ENCODE measurements at places on chromosomes 6 and 20.
A peak's percentile ranks its signal among the peaks of the same experiment; 100 is the strongest.

- DNase-seq = no peak
Observed at GRCh38 chr20:34541264-34541901, 17.1 kb upstream of the MAP1LC3A start.

DNA sequence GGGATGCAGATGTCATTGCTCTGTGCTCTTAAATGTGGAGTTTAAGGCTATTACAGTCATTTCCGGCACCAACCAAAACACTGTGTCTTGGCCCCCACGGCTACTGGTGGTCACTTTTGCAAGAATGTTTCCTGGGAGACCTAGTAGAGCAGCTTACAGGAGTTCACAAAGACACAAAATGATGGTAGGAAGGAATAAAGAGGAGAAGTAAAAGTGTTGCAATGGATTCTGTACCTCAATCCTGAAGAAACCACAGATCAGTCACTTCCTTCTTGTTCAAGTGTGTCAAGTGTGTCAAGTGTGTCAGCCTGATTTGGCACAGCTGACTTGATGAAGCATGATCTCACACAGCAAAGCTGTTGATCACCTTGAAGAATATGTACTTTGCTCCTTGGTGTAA lies 344.0 kb downstream of the PLCB1 start:
- DNase-seq = no peak

DNA sequence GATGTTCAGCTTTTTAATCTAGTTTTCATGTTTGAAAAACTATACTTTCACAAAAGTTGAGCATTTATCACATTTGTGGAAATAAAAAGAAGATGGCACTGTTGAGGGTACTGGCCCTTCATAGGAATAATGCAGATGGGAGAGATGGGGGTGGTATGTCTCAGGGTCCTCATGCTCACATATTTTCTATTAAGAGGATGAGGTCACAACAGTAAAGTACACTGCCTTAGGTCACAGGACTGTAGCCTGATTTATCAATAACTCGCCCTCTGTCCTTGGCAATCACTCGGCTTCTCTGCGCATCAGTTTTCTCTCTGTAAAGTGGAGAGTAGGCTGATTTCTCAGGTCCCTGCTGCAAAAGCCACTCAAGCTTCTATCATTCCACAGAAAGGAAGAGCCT lies 55.9 kb downstream of the PPP1R3G start:
- DNase-seq = peak; percentile 4

GRCh38 chr6:52341561-52342260 lies 20.2 kb upstream of the PAQR8 start:
- DNase-seq = no peak

DNA sequence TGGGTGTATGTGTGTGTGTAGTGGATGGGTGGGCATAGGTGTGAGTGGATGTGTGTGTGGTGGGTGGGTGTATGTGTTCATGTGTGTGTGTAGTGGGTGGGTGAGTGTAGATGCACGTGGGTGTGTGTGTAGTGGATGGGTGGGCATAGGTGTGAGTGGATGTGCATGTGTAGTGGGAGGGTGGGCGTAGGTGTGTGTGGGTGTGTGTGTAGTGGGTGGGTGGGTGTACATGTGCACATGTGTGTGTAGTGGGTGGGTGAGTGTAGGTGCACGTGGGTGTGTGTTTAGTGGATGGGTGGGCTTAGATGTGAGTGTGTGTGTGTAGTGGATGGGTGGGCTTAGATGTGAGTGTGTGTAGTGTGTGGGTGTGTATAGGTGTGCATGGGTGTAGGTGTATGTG lies 104.4 kb downstream of the MYLK4 start:
- no peak for DNase-seq

DNA sequence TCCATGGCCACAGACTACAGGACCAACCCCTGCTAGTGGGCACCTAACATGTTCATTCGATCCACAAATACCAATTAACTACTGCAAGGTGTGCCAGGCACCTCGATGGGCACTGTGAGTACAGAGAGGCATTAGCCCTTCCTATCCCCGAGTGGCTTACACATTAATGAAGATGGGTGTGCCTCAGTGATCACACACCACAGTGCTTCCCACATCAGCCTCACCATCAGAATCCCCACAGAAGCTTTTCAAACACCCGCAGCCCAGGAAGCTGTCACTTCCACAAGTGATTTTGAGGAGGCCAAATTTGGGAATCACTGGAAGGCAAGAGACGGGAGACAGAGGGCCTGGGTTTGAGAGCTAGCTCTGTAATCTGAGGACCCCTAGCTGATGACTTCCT lies 23.7 kb downstream of the EZR start:
- no peak for DNase-seq

GRCh38 chr20:58898629-58899408 lies 46.3 kb downstream of the GNAS start:
- DNase-seq = no peak

DNA sequence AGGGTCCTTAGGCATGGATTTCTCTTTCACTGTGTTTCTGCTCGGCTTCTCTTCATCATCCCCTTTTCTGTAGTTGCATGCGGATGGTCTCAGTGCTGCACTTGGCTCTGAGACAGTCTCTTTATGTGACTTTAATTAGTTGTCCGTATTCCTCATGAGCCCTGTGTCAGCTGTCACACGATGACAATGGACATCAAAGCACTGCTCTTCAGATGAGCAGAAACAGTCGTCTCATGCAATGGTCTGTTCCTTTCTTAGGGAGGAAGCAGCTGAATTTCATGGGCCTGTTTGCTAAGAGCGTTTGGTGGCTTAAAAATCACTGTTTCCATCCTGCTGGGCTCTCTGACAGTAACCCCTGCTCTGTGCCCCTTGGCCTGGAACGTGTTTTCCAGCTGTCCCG lies 64.9 kb downstream of the SYTL3 start:
- no peak for DNase-seq

DNA sequence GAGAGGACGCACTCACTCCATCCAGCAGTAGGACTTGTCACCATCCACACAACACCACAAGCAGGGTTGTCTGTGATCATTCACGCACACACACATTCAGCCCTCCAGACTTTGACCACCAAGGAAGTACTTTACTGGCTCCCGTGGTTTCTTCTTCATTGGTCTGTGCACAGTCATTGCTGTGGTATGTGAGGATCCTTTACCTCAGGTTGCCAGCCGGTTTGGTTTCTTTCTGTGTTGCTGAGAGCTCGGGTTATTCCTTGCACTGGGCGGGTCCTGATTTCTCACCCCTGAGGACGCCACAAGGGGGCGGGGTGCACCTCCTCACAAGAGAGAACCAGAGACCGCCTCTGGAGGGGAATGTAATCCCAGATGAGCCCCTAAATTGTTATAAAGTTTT lies 11.2 kb downstream of the SLC35A1 start:
- peak; percentile 94 for DNase-seq

GRCh38 chr20:62875419-62876361 lies 14.1 kb upstream of the TCFL5 start:
- peak; percentile 11 for DNase-seq

- DNase-seq = no peak
Observed at GRCh38 chr20:37231947-37232630, 29.5 kb downstream of the GHRH start.

GRCh38 chr20:43751167-43752050 lies 24.6 kb upstream of the GTSF1L start:
- DNase-seq = no peak

DNA sequence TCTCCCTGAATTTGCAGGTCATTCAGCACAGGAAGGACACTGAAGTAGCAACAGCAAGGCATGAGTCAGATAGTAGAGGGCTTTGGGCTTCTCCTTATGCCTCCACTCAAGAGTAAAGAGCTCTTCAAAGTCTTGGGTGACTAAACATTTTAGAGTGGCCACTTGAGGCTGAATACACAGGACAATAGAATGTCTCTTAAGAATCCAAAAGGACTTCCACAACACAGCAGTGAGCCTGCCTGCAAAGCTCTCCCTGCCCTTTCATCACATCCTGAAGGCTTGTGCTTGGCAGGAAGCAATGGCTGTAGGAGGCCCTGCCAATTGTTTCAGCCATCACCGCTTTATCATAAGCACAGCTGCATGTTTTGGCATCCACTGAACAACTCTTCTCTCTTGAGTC lies 36.8 kb downstream of the FOXQ1 start:
- DNase-seq = no peak

DNA sequence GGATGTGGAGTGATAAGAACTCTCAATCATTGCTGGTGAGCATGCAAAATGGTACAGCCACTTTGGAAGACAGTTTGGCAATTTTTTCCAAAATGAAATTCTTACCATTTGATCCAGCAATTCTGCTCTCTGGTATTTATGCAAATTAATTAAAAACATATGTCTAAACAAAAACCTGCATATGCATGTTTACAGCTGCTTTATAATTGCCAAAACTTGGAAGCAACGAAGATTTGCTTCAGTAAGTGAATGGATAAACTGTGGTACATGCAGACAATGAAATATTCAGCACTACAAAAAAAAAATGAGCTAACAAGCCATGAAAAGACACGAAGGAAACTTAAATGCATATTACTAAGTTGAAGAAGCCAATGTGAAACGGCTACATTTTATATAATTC lies 55.5 kb upstream of the SMLR1 start:
- DNase-seq = no peak

DNA sequence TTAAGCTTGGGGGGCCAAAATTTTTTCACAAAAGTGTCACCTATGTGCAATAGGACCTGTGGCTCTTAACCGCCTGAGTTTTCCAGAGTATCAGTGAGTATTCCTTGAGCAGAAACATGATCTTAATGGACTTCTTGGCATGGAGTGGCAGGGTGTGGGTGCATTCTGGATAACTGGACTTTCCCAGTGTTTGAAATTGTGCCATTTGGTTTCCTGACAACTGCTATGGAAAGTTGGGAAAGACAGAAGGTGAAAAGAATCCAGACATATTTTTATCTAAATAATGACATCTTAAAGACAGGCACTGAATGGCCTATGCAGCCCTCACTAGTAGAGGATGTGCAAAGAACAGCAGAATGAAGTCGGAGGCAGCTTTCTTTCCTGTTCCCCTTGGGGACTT lies 34.3 kb upstream of the ADTRP start:
- DNase-seq = no peak

GRCh38 chr6:25793970-25794369 lies 37.9 kb downstream of the SLC17A1 start:
- DNase-seq = no peak

GRCh38 chr6:39707962-39708683 lies 17.1 kb downstream of the KIF6 start:
- DNase-seq = no peak

- DNase-seq = no peak
Observed at GRCh38 chr6:134029495-134030455, 22.6 kb downstream of the SLC2A12 start.

DNA sequence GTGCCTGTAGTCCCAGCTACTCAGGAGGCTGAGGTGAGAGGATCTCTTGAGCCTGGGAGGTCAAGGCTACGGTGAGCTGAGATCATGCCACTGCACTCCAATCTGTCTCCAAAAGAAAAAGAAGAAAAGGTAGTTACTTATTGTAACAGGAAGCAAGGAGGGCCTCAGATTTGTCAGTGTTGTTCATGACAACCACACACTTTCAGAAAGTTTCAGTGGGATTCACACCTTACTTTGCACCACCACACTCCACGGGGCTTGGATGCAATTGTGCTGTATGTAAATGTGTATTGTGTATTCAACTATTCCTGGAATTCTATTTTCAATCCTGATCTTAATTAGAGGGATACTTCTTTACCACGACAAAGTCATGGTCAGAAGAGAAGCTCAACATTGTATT lies 142.6 kb downstream of the ELOVL4 start:
- DNase-seq = no peak

DNA sequence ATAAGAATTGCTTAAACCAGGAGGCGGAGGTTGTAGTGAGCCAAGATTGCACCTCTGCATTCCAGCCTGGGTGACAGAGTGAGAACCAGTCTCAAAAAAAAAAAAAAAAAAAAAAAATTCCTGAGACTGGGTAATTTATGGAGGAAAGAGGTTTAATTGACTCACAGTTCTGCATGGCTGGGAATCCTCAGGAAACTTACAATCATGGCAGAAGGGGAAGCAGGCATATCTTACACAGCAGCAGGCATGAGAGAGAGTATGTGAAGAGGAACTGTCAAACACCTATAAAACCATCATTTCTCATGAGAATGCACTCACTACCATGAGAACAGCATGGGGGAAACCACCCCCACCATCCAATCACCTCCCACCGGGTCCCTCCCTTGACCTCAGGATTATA lies 1.8 kb upstream of the FKBP1A start:
- no peak for DNase-seq

DNA sequence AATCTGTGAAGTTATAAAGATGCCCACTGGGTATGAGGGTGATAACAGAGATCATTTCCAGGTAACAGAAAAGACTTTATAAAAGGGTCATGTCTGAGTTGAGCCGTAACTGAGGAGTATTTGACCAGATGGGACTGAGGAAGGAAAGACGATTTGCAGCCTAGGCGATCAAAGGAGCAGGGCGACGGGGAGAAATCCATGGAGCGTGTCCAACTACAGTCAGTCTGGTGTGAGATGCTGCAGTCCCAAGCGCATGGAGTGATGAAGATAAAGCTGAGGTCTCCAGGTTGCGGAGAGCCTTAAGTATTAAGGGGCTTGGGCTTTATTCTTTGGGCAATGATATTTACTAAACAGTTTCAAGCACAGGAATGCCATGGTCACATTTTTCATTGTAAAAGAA lies 166.7 kb downstream of the PRKN start:
- DNase-seq = no peak

- no peak for DNase-seq
Observed at GRCh38 chr6:34025861-34026260, 120.0 kb downstream of the GRM4 start.

DNA sequence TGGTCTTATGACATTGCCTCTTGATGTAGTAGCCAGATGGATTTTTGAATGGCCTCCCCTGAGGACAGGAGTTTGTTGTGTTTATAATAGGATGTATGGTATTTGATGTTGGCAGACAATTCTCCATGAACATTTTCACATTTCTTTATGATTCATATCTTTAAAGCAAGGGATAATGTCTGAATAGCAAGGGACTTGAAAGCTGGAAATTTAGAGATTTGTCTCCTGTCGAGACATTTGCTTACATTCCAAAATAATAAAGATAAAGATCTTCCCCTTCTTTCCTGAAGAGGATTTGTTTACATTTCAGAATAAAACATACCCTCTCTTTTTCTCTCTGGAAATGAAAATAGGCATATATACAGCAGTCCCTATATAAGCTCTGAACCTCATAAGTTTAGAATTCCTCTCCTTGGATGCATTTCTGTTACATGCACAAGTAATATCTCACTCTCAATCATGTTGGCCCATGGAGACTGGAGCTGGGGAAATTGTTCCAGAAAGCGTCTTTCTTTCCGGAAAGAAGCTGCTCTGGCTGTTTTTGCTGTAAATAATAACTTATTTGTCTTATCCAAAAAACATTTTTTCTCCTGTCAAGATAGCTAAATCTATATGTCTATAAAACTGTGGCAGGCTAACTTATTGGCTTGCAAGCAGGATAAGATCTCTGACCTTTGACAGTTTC lies 42.5 kb upstream of the ASCC3 start:
- DNase-seq = no peak

- DNase-seq = no peak
Observed at GRCh38 chr6:55916188-55916587, 40.8 kb upstream of the BMP5 start.

- DNase-seq = no peak
Observed at GRCh38 chr6:151252634-151253033, 12.9 kb downstream of the AKAP12 start.
